ENCODE measurements at places on chromosomes 4 and X. TPM values are rescaled to one million over a fixed set of nuclear protein-coding genes. Genes with fewer than 3 reads are reported as not detected.

- DNase-seq: no peak
Observed at GRCh38 chrX:42392846-42393245, 385.1 kb downstream of the PPP1R2C start.

The CCNB3 gene
- 1.2 TPM for polyA plus RNA-seq

The SSX2B gene
- polyA plus RNA-seq: 0.17 TPM

The RNF4 gene
- 70.9 TPM for polyA plus RNA-seq

GRCh38 chr4:154593868-154594267, 3.3 kb upstream of the FGA start:
- DNase-seq: no peak

- no peak for DNase-seq
Observed at GRCh38 chrX:112785344-112785743, 55.3 kb downstream of the AMOT start.

GRCh38 chr4:84032372-84032771, 466.7 kb downstream of the NKX6-1 start:
- DNase-seq: no peak

GRCh38 chr4:52472444-52472843, 186.7 kb downstream of the USP46 start:
- DNase-seq: no peak

GRCh38 chr4:142416121-142416520, 430.0 kb downstream of the INPP4B start:
- DNase-seq: no peak

GRCh38 chr4:93540562-93540961, 288.0 kb upstream of the ATOH1 start:
- no peak for DNase-seq

DNA sequence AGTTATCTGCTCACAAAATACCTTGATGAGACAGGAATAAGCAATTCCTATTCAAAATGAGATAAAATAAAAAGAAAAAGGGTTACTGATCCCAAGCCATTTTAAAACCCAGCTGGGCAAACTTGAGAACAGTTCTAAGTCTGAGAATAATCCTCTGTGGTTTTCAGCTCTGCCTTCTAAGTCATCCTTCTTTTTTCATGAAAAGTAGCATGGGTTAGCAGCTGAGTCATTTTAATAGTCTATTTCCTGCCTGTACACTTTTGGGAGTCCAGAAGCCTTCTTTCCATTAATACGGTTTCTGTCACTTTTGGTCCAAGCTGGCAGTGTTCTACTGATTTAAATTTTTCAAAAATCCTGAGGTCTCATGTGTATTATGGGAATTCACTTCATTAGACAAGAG, 374.3 kb downstream of the IQCM start:
- no peak for DNase-seq

The GAGE2A gene
- not detected for polyA plus RNA-seq

The RBM46 gene
- 0.04 TPM for polyA plus RNA-seq

DNA sequence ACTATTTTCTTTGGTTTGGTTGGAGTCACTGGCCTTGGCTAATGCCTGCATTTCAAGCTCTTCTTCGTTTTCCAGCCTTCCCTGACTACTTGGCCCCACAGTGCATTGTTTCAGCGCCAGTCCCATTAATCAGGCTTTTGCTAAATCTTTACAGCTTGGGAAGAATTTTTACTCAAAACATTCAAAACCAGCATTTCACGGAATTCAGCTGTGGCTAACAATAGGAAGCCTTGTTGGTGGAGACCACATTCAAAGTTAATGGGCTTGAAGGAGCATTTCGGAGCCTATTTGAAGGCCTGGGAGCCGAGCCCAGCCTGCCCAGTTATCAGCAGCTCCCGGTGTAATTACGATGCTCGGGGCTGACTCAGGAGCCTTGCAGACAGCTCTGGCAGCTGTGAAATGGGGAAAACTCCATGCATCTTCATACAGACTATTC, 30.8 kb upstream of the VCX2 start:
- no peak for DNase-seq

GRCh38 chrX:47483306-47484268, 565 bp upstream of the ZNF41 start:
- peak; percentile 15 for DNase-seq

- DNase-seq: no peak
Observed at GRCh38 chrX:77505227-77505626, 58.0 kb downstream of the FGF16 start.

GRCh38 chr4:182578402-182578801, 335.2 kb downstream of the TENM3 start:
- DNase-seq: no peak

The IBSP gene
- not detected for polyA plus RNA-seq

- DNase-seq: no peak
Observed at GRCh38 chrX:120144178-120144844, 14.1 kb upstream of the RHOXF2 start.

The NAP1L5 gene
- 17.4 TPM for polyA plus RNA-seq

The SCML1 gene
- 38.0 TPM for polyA plus RNA-seq

DNA sequence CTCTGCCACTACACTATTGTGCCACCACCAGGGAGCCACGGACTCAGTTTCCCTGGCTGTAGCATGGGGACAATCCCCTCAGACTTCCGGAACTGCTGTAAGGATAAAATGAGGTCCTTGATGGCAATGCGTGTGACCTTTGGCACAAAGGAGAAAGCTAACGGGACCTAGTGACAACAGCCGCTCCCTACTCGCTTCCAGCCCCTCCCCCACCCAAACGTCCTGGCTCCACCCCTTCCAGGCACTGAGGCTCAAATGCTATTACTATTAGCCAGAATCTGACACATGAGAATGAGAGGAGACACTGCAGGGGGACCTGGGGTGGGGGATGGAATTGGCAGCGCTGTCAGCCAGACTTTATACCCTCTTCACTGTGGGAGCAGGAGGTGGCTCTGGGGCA, 5.4 kb upstream of the DUSP9 start:
- no peak for DNase-seq

DNA sequence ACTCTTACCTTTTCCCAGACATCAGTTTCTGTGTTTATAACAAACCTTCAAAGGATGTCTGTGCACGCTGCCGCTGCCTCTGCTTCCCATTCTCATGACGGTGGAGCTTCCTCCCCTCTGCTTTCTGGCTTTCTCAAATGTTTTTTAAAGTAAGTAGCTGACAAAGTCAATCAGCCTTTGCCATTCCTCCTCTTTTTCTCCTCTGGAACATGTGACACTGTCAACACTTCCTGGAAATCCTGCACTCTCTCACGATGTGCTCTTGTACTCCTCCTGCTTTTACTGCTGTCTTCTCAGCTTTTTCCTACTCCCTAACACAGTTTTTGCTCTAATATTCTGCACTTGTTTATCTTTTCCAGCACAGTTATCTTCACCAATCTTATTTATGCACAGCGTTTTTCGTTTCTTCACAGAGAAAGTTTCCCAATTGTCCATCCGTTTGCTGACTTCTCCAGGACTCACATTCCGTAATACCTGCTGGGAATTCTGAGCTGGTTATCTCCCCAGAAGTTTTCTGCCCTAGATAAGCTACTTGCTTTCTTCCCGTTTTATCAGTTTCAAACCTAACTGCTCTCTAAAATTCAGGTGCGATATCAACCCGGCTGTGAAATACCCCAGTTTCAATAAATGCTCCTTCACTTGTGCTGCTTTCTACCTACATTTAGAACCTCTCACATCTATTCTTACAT, 465.6 kb upstream of the AGA start:
- no peak for DNase-seq

DNA sequence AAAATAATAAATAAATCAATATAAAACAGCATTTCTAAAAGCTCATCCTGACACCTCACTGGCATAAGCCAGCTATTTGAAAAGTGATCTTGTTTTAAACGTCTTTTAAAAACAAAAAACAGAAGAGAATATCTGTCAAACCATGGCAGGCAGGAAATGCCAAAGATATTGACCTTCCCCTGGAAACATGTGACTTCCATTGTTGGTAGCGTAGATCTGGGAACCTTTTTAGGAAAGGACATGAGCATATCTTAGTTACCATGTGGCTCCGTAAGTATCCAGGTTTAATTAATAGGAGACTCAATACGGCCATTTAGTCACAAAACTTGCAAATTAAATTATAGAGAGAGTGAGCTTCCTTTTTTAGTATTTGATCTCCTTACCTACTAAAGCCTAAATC, 83.0 kb upstream of the KLHL4 start:
- no peak for DNase-seq

GRCh38 chr4:114464726-114465272, 133.8 kb upstream of the UGT8 start:
- DNase-seq: no peak

The FMR1NB gene
- polyA plus RNA-seq: not detected

- no peak for DNase-seq
Observed at GRCh38 chr4:1722551-1723118, 1.3 kb downstream of the TACC3 start.

The FANCB gene
- 4.2 TPM for polyA plus RNA-seq

The OTC gene
- polyA plus RNA-seq: not detected

The NUDT10 gene
- 12.7 TPM for polyA plus RNA-seq

The SPANXB1 gene
- 0.22 TPM for polyA plus RNA-seq

The HS3ST1 gene
- polyA plus RNA-seq: 1.0 TPM

- no peak for DNase-seq
Observed at GRCh38 chrX:94695910-94696309, 1021.9 kb downstream of the FAM133A start.

The HSFX4 gene
- 0.25 TPM for polyA plus RNA-seq

GRCh38 chrX:133926809-133927208, 58.6 kb downstream of the GPC3 start:
- no peak for DNase-seq

GRCh38 chrX:479273-479981, 92.7 kb upstream of the PPP2R3B start:
- DNase-seq: no peak

GRCh38 chr4:28772066-28772465, 1911.4 kb downstream of the STIM2 start:
- DNase-seq: no peak

DNA sequence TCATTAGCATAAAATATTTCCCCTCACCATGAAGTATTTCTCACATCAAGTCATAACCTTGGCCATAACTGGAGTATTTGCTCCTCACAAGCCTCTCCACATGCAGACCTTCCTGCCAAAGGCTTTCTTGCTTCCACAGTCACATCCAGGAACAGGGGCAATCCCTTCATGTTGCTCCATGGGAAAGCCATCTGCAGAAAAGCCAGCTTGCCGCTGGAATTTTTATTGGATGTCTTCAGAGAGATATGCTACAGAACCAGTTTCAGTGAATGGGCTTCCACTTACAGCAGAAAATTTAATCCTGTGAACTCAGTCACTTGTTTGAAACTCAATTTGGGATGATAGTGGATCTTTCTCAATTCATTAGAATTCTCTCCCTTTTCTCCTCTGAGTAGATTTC, 3.2 kb upstream of the CDKN2AIP start:
- DNase-seq: no peak

- no peak for DNase-seq
Observed at GRCh38 chr4:13368217-13368616, 115.9 kb downstream of the RAB28 start.

DNA sequence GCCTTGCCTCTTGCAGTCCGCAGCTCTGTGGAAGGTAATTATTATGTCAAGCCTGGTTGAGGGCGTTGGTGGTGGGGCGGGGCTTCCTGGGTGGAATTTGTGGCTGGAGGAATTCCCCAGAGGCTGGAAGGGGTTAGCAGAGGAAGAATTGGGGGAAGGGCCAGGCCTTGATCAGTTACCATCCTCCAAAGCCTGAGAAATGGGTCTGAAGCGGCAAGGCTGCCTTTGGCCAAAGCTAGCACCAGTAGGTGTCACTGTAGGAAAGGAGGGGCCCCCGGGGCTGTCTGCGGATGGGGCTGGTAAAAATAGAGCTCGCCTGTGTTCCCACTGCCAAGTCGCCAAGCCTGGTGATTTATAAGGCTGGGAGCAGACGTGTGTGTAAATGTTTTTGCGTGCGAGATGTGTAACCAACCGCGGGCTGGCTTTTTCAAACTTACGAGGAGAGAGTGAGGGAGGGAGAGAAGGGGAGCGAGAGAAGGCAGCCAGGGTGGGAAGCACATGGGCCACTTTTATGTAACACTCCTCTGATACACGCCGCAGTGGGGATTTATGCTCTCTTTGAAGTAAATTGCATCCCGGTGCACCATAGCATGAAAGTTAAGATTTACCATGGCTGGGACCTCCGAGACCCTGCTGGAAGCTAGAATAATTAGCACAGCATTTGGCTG, 367.0 kb downstream of the BCOR start:
- DNase-seq: no peak

DNA sequence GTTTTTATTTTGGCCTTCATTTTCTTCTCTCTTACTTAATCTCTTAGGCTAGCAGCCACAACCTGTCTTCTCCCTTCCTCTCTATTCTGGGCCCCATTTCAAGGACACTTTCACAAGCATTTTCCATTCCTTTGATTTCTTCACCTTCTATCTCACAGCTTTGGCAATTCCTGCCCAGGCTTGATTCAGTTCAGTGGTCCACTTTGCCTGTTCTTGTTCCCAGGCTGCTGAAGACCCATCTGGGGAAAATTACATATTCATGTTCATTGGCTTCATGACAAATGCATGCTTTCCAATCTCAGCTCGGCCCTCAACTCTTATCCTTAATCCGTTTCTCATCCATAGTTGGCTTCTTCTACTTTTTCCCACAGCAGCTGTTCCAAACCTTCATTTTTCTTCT, 38.7 kb upstream of the LPAR4 start:
- no peak for DNase-seq

The INPP4B gene
- 6.2 TPM for polyA plus RNA-seq

DNA sequence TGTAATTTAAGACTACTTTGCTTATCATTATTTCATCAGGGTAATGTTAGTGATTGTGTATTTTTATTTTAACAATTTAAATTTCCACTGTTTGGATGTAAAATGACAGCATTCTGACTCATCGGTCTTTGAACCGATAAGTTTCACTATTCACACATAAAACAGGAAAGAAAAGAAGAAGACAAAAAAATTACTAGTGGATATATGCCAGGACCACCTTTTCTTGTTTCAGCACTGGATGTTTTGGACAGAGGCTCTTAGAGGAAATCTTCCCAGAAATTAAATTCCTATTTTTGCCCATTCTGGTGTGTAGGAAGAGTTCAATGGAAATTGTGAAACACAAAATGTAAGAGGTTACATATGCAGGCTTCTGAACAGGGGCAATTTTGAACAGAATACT, 57.4 kb downstream of the VEGFC start:
- no peak for DNase-seq

The GLRA3 gene
- not detected for polyA plus RNA-seq

GRCh38 chrX:47523297-47523696, 37.7 kb upstream of the ARAF start:
- no peak for DNase-seq

The MAGEB2 gene
- not detected for polyA plus RNA-seq

GRCh38 chr4:124869961-124870495, 157.5 kb upstream of the ANKRD50 start:
- no peak for DNase-seq

DNA sequence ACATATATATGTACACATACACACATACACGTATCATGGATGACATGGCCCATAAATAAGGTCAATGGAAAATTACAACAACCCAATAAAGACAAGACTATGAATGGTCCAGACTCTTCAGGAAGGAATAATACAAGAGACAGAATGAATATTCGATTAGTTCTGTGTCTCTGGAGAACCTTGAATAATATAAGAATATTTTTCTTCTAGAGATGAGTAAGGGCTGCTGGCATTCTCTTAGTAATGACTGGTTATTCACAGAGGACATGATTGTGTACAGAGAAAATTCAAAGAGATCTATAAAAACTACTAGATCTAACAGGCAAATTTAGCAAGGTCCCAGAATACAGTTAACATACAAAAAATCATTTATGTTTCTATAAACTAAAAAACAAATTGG, 23.3 kb downstream of the SPIN4 start:
- no peak for DNase-seq

The TBC1D8B gene
- polyA plus RNA-seq: 5.3 TPM

Data from left renal cortex interstitium (tissue), 4 donors.